ENCODE measurements at places on chromosomes 1 and 21.

GRCh38 chr1:36871146-36871971 is 163.0 kb downstream of the GRIK3 start:
- DNase-seq = no peak

DNA sequence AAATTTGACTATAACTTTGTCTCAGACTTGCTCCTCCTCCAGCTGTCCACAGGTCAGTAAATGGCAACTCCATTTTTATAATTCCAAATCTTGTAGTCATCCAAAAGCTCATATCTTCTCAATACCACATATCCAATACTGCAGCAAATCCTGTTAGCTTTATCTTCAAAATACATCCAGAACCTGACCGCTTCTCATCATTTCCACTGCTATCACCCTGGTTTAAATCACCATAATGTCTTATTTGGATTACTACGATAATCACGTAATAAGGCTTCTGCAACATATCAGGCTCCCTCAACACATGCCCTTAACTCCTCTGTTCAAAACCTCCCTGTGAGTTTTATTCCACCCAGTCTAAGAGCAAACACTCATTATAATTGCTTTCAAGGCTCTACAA is 34.5 kb downstream of the ERO1B start:
- no peak for DNase-seq

- no peak for DNase-seq
Observed at GRCh38 chr1:69914976-69915765, 290.2 kb downstream of the LRRC40 start.

- DNase-seq = no peak
Observed at GRCh38 chr21:18218331-18218730, 26.3 kb upstream of the CHODL start.

GRCh38 chr1:169586067-169586394 is 250 bp downstream of the F5 start:
- DNase-seq = no peak

GRCh38 chr1:156697481-156697880 is 7.9 kb downstream of the CRABP2 start:
- DNase-seq = no peak

GRCh38 chr1:47179988-47180563 is 9.8 kb downstream of the PDZK1IP1 start:
- DNase-seq = no peak

GRCh38 chr1:36703526-36704208 is 221.0 kb upstream of the CSF3R start:
- DNase-seq = peak; percentile 47

DNA sequence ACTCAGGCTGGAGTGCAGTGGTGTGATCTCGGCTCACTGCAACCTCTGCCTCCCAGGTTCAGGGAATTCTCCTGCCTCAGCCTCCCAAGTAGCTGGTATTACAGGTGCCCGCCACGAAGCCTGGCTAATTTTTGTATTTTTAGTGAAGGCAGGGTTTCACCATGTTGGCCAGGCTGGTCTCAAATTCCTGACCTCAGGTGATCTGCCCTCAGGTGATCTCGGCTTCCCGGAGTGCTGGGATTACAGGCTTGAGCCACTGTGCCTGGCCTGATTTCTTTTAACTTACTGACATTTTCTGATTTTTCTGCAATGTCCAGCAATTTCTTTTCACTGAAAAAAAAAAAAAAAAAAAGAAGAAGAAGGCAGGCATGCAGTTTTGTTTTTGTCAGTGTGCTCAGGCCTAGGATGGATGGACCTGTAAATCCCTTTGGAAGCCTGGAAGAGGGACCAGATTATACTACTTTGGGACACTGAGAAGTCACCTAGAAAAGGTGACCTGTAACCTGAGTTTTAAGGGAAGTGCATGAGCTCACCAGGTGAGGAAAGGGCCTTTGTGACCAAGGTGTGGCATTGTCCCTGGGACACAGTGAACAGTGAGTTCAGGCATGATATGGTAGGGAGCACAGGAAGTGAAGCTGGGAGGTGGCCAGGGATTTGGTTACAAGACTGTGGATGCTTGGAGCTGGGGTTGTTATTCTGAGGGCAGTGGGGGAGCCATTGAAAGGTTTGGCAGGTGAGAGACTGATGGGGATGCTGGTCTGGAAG is 2.7 kb upstream of the TMEM61 start:
- DNase-seq = no peak

- DNase-seq = no peak
Observed at GRCh38 chr21:38950435-38951094, 144.8 kb downstream of the ETS2 start.

GRCh38 chr1:17244821-17245740 is 3.8 kb upstream of the PADI3 start:
- no peak for DNase-seq

- no peak for DNase-seq
Observed at GRCh38 chr1:109959974-109960744, 24.4 kb upstream of the AHCYL1 start.

DNA sequence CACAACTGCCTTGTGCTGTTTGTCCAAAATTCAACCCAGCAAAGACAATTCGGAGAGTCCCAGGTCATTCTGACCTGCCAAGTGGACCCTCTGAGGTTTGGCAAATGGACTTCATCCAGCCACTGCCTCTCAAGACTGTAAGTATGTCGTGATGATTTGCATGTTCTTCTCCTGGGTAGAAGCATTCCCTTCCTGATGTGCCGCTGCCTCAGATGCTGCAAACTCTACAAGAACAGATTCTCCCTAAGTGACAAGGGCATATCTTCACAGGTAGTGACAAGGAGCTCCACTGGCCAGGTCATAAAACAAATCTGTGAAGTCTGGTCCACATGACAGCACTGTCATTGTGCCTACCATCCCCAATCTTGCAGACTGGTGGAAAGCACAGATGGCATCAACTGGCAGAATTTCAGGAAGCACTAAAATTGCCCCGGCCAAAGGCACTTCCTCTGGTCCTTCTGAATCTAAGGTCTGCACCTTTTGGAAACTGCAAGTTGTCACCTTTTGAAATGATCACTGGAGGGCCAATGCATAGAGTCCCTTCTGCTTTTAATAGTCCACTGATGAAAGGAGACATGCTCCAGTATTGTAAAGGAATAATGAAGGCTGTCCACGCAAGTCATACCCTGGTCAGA is 27.4 kb downstream of the POFUT2 start:
- no peak for DNase-seq

GRCh38 chr21:15121655-15122120 is 56.9 kb upstream of the NRIP1 start:
- no peak for DNase-seq

DNA sequence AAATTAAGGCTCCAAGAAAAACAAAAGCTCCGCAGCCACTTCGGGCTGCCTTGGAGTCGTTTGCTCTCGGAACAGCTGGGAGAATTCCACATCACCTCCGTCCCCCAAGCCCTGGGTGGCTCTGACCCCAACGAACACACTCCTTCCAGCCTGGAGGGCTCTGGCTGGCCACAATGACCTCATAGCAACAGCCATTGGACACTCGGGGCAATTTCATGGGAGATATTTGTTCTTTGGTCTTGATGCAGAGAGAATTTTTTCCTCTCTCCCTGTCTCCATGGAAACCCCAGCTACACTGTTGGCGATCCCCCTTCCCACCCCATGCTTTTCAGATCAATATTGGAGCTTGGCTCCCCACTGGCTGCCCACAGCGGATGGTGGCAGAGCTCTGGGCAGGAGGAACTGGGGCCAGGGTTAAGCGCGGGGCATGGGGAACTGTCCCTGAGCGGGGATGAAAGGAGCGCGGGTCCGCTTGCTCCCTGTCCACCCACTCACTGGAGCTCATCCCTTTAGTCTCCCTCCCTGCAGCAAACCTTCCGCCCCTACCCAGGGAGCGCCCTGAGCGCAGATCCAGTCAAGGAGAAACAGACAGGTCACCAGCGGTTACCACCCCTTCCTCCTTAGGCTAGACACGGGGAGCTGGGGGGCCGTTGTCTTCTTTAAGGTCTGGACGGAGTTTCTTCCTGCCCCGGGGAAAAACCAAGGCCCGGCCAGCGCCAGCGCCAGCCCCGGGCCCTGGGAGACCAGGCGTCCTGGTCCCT is 1.2 kb downstream of the WNT4 start:
- no peak for DNase-seq

- DNase-seq = peak; percentile 53
Observed at GRCh38 chr1:36134505-36135329, 9.7 kb upstream of the COL8A2 start.

DNA sequence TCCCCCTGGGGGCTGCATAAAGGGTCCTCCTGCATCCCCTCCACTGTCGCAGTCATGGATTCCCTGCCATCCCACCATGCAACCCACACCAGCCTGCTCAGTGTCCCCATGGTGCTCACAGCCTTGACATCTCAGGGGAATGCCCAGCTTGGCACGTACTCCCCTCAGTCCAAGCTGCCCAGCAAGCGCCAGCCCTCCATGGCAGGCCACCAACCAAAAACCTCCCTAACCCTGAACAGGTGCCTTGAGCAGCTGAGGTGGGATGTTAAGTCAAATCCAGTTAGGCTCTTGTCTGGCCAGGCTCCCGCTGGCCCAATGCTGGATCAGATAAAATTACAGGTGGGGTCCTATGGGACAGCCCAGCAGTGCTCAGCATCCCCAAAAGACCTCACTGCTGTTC is 341 bp downstream of the VTCN1 start:
- no peak for DNase-seq

DNA sequence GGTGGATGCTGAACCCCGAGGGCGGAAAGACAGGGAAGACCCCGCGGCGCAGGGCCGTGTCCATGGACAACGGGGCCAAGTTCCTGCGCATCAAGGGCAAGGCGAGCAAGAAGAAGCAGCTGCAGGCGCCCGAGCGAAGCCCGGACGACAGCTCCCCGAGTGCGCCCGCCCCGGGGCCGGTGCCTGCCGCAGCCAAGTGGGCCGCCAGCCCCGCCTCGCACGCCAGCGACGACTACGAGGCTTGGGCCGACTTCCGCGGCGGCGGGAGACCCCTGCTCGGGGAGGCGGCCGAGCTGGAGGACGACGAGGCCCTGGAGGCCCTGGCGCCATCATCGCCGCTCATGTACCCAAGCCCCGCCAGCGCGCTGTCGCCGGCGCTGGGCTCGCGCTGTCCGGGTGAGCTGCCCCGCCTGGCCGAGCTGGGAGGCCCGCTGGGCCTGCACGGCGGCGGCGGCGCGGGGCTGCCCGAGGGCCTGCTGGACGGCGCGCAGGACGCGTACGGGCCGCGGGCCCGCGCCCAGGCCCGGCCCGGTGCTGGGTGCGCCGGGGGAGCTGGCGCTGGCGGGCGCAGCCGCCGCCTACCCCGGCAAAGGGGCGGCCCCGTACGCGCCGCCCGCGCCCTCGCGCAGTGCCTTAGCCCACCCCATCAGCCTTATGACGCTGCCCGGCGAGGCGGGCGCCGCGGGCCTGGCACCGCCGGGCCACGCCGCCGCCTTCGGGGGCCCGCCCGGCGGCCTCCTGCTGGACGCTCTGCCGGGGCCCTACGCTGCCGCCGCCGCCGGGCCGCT is 20.7 kb downstream of the FOXO6 start:
- DNase-seq = peak; percentile 44

Data from CD4-positive, alpha-beta T cell treated with Interleukin-6 for 4 hours (primary cell).